ENCODE measurements at places on chromosomes 1 and 21.
A peak's percentile ranks its signal among the peaks of the same experiment; 100 is the strongest.

DNA sequence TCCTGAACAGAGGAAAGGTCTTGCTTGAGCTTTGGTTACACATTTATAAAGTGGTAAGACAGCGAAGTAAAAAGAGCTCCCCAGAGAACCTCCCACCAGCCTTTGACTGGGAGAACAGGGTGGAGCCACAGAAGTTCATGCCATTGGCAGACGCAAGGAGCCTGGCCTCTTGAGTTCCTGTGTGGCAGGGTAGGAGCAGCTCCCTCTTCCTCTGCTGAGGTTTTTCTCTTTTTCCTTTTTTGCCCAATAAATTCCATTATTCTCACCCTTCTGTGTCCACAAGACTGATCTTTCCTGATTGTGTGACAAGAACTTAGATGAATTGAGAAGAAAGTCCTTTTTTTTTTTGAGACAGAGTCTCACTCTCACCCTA lies 4.3 kb downstream of the THEM4 start:
- DNase-seq = peak; percentile 38

- DNase-seq = no peak
These were observed 18.4 kb upstream of the COP1 start for GRCh38 chr1:176225479-176225875.

DNA sequence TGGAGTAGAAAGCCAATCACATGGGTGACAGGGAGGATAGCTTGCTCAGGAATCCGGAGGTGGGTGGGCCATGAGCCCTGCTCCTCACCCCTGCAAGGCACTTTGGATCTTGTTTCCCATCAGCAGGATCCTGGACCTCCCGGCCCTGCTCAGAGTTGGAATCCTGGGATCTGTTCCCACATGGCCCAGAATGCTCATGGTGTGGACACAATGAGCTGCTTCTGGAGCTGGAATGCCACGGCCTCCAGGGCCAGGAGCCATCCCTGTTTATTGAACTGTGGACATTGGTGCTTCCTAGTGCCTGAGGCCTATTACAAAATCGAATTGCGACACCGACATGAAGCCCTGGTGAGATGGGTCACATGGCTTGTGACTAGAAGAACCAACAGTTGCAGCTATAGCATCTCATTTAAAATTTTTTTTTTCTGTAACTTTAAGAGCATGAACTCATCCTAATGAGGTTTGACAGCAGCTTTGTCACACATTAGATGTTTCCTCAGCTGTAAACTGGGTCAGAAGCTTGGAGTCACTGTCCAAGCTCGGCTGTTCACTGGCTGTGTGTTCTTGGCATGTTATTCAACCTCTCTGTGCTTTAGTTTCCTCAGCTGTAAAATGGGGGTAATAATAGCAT lies 40.4 kb upstream of the GOLT1A start:
- DNase-seq = no peak

DNA sequence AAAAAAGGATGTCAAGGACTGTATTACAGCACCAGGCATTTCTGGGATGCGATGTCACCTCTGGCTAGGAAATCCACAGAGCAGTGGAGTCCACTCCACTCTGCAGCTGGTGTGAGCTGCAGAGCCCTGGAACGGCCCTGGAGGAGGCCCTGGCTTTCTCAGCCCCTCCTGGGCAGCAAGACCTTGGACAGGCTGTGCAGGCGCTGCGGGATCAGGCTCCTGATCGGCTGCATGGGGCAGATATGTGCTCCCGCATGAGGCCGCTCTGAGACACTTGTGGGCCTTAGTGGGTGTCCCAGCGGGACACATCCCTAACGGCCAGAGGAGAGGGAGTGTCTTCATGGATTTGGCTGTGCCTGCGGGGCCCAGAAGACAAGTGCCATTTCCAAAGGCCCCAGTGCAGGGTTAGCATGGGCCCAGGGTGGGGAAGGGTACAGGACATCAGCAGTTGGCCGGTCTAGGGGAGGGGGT lies 6.2 kb downstream of the DNMT3L start:
- DNase-seq = no peak

DNA sequence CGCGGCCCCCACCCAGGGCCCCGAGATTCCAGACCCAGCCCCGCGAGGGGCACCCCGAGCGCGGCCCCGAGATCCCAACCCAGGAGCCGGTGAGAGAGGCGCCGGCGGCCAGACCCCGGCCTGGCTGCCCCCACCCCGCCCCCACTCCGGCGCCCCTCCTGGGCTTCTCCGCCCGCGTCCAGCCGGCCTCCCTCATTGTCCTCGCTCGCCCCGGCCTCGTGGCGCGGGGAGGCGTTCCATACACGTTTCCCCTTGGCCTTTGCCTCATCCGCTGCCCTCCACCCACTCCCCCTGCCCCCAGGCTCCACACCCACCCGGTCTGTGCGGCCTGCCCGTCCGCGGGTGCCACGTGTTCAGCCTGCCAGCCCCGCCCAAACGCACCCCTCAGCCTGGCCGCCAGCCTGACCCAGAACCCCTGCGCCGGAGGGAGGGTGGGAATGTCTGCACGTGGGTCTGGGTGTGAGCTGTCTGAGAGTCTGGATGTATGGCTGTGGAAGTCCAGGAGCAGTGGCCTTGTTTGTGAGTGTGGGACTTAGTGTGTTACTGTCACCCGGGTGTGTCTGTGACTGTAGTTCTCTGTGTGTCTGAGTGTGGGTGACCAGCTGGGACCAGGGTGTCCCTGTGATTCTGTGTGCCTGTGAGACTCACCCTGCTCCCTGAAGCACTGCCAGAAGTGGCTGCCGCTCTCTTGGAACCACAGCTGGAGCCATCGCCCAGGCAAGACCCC lies 681 bp downstream of the B4GALT2 start:
- no peak for DNase-seq

GRCh38 chr1:8883491-8883890 lies 5.0 kb upstream of the ENO1 start:
- DNase-seq = no peak

- no peak for DNase-seq
These were observed 25.9 kb downstream of the KIRREL1 start for GRCh38 chr1:158019171-158019868.

DNA sequence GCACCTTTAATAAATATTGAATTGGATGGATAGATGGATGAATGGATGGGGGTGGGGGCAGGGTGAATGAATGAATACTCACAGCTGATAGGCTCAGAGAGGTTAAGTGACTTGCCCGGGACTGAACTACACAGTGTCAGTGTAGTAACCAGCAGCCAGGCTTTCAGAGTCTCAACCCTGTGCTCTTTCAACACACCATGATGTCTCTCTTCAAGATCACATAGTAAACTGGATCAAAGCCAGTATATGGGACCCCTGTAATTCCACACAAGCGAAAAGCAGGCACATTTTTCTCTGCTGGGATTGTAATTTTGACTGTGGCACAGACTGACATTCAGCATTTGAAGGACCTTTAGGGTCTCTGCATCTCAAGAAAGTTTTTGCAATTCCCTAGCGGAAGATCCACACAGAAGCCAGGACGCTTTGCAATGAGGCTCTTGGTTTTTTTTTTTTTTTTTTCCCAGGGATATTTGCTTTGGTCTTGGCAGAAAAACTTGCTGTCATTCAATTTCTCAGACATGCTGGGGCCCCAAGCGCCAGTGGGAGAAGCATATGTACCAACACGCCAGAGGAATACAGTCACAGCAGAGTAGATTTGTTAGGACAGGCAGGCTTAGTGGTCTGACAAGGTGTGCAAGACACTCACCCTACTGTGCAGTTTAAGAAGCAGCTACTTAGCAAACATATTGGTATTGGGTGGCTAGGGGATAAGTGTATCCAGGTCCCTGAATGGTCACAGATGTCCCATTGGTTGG lies 213.1 kb upstream of the CAMK1G start:
- no peak for DNase-seq

DNA sequence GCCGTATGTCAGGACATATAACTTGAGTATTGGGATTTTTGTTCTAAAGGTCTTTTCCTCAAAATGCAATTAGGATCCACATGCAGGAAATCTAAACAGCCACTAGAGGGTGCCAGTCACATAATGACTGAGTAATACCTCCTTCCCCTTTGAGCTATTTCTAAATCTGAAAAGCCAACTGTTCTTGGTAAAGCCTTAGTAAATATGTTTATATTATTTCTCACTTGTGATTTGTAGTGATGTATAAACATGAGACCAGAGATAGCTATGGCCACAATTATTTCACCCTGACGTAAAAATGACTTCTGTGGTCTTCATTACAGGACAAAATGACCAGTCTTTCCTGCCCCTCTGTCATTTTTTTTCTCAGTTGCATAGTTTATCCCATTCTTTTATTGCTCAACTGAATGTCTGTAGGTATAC lies 41.0 kb upstream of the DR1 start:
- DNase-seq = peak; percentile 30

- no peak for DNase-seq
These were observed 6.3 kb upstream of the IFNGR2 start for GRCh38 chr21:33396951-33397350.

GRCh38 chr1:71944006-71944405 lies 338.3 kb downstream of the NEGR1 start:
- DNase-seq = no peak

DNA sequence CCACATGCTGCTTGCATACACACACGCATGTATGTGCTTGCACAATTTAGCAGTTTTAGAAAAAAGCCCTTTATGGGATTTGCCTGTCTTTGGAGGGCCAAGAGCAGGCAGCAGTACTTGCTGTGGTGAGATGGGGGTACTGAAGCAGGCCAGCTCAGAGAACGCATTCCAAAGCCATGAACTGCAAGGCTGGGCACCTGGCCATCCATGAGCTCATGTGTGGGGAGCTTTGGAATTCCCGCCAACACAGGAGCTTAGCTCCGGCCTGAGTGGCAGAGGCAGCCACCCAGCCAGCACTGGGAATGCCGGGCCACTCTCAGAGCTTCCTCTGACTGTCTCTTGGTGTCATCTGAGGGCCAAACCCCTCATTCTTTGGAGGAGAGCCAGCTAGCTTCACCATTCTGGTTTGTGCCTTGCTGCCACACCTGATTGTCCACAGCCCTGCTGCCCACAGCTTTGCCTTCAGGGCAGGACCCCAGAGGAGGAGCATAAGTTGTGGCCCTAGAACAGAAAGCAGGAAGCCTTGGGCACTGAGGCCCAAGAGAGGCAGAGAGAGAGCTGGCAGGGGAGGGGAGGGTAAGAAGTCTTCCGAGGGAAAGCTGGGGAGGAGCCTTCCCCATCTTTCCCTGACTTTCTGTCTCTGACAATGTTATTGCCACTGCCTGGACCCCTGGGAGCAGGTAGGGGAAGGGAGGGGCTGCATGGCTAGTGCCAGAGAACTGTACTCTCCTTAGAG lies 92.1 kb upstream of the POU3F1 start:
- DNase-seq = no peak

GRCh38 chr1:164885311-164885710 lies 326.3 kb downstream of the PBX1 start:
- DNase-seq = no peak

GRCh38 chr1:58845942-58846341 lies 62.1 kb upstream of the JUN start:
- no peak for DNase-seq

GRCh38 chr1:51324251-51325010 lies 5.9 kb downstream of the TTC39A start:
- no peak for DNase-seq

GRCh38 chr1:90671741-90672140 lies 45.4 kb downstream of the BARHL2 start:
- no peak for DNase-seq

Measured in activated CD4-positive, CD25-positive, alpha-beta regulatory T cell treated with anti-CD3 and anti-CD28 coated beads, Interleukin-2, amount 50 U/mL, for 16 hours (primary cell).